ENCODE measurements at places on chromosomes 4 and X.

GRCh38 chrX:10519761-10520160 lies 100.6 kb downstream of the MID1 start:
- DNase-seq = no peak

- peak; percentile 90 for DNase-seq
These were observed 230.3 kb upstream of the PGRMC2 start for GRCh38 chr4:128517739-128518510.

- DNase-seq = no peak
These were observed 889 bp downstream of the MGARP start for GRCh38 chr4:139278912-139279759.

DNA sequence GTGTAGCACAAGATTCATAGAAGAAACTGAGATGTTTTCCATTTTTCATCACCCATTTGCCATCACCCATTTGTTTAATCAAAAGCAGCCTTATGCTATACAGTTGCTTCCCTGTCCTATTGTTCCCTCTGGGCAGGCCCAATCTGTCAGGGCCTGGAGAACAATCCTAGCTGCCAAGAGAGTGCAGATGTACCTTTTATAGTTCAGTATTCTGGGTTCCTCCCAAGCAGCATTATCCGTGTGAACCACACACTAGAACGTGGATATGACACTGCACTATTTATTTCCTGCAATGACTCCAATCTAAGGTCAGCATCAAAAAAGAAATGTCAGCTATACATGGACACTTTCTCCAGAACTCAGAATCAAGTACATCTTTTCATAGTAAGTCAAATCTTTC lies 269.0 kb downstream of the ADGRA3 start:
- no peak for DNase-seq

- DNase-seq = no peak
These were observed 92.7 kb downstream of the NAP1L3 start for GRCh38 chrX:93580634-93581033.

GRCh38 chrX:109134777-109135176 lies 347.1 kb downstream of the GUCY2F start:
- DNase-seq = no peak

GRCh38 chr4:10738826-10739489 lies 54.4 kb upstream of the CLNK start:
- no peak for DNase-seq

DNA sequence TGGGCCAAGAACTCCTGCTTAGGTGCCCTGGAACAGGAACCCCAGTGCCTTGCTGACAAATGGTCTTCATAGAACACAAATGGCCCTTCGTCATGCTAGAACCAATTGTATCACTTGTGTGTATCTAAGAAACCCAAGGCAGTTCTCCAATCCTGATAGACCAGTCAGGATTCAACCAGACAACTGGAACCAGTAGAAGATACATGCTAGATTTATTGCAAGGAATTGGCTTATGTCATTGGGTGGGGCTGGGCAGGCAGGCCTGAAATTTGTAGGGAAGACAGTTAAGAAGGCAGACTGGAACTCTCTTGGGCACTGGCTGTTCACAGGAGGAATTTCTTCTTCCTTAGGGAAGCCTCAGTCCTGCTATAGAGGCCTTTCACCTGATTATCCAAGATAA lies 17.0 kb upstream of the TBL1X start:
- DNase-seq = no peak

- no peak for DNase-seq
These were observed 1.8 kb downstream of the NOP14 start for GRCh38 chr4:2961421-2961810.

GRCh38 chr4:78763251-78763650 lies 12.9 kb upstream of the BMP2K start:
- DNase-seq = no peak

GRCh38 chr4:16031546-16032395 lies 52.1 kb downstream of the PROM1 start:
- no peak for DNase-seq

GRCh38 chr4:23631255-23631950 lies 258.4 kb downstream of the PPARGC1A start:
- DNase-seq = no peak

DNA sequence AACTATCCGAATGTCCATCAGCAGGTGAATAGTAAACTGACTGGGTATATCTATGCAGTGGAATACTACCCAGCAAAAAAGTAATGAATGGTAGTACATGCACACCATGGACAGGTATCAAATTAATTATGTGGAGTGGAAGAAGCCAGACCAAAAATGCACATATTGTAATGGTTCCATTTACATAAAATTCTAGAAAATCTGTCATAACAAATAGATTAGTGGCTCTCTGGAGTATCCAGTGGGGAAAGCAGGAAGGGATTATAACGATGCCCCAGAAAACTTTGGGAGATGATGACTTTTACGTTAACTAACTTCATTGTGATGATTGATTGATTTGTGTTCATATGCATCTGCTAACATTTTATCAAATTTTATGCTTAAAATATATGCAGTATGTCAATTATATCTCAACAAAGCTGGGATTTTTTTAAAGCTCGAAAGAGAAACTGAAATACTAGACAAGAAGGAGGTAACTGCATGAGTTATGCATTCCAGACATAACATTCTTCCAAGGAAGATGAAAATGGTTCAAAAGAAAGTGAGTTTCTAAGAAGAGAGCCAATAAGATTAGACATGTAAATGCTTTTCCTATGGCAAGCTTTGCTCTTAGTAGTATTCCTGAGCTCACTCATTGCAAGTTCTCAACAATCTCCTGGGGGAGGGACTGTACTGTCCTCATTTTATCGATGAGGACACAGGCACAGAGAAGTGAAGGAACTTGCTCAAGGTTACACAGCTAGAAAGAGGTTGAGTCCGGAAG lies 58.6 kb upstream of the MSX1 start:
- no peak for DNase-seq

DNA sequence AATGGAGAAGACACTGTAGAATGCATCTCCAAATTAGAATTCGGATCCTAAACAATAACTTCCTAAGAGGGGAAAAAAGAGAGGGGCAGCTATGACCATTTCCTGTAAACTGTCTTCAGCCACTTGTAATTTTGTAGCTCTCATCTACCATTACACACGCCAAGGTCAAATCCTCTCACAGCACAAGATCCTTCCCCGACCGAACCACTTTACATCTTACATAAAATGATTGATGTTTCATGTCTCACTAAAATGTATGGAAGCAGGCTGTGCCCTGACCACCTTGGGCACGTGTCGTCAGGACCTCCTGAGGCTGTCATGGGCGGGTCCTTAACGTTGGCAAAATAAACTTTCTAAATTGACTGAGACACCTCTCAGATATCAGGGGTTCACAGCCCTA lies 24.1 kb upstream of the PBDC1 start:
- DNase-seq = no peak

DNA sequence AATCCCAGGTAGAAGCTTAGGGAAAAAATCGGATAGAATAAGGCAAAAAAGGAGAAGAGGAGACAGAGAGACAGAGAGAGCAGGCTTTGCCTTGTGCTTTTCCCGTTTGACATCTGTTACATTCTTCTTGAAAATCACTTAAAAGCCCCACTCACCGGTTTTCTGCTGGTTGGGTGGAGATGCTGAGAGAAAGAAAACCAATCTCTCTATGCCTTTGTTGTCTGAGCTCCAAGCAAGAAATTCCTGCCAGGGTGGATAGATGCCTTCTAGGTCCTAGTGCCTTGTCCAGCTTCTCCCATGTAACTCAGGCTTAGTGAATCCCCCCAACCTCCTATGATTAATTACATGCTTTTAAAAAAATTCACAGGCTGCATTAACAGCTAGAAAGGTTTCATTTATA lies at the start of gene DCX:
DCX (minus strand) TSS at position 210 of the 400 bp plus-strand sequence. CDS start 1,794 bp downstream, outside the sequence.
- DNase-seq = no peak

DNA sequence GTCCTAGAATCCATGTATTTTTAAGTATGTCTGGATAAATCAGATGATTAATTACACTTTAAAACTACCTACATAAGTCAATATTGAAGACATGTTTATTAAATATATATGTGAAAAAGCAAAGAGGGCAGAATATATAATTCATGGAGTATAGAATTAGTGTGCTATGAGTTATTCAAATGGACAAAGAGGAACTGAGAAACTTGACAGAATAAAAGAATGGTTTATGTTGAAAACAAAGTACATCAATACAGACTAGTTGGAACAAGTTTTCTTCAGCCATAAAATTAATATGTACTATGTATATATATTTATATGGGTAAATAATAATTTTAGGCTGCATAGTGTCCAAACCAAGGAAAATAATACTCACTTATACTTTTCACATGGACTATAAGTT lies 173.5 kb downstream of the NPFFR2 start:
- no peak for DNase-seq

DNA sequence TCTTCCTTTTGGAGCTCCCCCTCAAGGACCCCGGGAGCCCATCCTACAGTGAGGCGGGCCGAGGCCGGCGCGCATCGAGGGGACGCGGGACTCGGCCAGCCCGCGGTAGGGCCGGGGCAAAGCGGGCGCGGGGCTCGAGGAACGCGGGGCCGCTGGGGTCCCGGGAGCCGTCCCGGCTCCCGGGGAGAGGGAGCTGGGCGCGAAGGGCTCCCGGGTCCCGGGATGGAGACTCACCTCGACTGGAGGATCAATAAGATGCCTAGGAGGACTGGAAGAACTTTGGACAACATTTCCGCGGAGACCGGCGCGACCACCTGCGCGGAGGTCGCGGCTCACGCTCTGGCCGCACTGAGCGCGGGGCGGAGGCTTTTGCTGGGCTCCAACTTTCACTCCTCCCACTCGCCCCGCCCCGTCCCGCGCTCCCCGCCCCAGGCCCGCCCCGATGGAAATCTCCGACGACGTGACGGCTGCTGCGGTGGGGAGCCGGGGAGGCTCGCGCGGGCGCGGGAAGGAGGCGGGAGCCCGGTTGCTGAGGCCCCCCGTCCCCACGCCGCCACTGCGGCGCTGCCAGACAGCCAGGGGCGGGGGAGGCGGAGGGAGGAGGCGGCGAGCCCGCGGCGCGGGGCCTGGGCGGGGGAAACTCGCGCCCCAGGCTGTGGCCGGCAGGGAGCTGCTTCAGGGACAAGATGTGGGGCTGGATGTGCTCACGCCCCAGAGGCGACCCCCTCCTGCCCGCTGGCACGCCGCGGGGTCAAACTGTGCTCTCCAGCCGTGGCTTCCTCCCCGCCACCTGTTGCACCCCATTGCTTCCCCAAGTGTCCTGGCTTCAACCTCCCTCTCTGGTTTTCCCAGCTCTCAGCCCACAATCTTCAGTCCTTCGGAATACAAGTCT lies at the start of gene GABRE:
GABRE (minus strand) TSS at position 341 of the 892 bp plus-strand sequence; CDS start at position 290, 51 bp downstream.
- no peak for DNase-seq

Measured in AG09319 (cell line).